Activated CD8-positive, alpha-beta memory T cell treated with anti-CD3 and anti-CD28 coated beads for 1 hour (primary cell): ENCODE measurements at places on chromosomes 7 and 10.

- DNase-seq = no peak
Measured at GRCh38 chr10:114427124-114427852, 23.0 kb upstream of the AFAP1L2 start.

DNA sequence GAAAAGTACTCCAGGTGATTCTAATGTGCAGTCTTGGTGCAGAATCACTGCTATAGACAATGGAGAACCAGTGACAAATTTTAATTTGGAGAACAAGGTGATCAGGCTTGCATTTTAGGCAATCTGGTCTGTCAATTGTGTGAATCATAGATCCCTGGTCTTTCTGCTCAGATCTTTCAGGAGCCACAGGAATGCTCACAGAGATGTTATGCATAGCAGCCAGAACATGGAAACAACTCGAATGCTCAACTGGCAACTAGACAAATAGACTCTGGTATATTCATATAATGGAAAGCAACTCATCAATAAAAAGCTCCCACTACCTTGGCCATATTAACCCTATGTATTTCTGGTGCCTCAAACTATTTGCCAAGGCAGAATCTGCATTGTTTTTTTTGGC is 209.1 kb downstream of the PHF14 start:
- DNase-seq = no peak

DNA sequence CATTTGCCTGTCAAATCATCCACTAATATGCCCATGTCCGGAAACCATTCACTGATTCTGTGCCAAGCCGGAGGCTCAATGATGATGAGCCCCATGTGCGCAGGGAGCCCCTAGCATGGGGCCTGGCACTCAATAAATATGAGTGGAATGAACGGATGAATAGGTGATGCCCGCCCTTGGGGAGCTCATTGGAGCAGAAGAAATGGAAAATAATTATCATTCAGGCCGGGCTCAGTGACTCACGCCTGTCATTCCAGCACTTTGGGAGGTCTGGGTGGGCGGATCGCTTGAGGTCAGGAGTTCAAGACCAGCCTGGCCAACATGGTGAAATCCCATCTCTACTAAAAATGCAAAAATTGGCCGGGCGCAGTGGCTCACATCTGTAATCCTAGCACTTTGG is 11.0 kb downstream of the RHBDD2 start:
- no peak for DNase-seq

DNA sequence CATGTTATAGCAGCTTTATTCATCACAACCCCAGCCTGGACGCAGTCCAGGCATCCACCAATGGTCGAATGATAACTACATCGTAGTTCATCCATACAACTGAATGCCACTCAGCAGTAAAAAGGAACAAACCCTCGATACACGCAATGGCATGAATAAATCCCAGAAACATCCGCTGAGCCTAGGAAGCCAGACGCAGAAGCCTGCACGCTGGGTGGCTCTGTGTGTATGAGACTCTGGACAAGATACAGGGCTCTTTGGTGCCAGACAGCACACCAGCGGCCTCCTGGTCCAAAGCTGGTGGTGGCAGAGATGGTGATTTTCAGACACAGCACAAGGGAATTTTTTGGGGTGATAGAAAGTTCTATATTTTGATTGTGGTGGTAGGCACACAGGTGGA is 10.0 kb upstream of the CRYGN start:
- no peak for DNase-seq

DNA sequence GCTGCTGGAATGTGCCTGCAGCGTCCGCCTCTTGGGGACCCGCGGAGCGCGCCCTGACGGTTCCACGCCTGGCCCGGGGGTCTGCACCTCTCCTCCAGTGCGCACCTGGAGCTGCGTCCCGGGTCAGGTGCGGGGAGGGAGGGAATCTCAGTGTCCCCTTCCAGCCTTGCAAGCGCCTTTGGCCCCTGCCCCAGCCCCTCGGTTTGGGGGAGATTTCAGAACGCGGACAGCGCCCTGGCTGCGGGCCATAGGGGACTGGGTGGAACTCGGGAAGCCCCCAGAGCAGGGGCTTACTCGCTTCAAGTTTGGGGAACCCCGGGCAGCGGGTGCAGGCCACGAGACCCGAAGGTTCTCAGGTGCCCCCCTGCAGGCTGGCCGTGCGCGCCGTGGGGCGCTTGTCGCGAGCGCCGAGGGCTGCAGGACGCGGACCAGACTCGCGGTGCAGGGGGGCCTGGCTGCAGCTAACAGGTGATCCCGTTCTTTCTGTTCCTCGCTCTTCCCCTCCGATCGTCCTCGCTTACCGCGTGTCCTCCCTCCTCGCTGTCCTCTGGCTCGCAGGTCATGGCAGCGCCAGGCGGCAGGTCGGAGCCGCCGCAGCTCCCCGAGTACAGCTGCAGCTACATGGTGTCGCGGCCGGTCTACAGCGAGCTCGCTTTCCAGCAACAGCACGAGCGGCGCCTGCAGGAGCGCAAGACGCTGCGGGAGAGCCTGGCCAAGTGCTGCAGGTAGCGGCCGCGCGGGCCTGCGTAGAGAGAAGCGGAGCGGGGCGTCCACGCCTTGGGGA is 645 bp downstream of the SLC26A4 start:
- DNase-seq = no peak

GRCh38 chr7:22231806-22232205 is 125.1 kb downstream of the RAPGEF5 start:
- no peak for DNase-seq

DNA sequence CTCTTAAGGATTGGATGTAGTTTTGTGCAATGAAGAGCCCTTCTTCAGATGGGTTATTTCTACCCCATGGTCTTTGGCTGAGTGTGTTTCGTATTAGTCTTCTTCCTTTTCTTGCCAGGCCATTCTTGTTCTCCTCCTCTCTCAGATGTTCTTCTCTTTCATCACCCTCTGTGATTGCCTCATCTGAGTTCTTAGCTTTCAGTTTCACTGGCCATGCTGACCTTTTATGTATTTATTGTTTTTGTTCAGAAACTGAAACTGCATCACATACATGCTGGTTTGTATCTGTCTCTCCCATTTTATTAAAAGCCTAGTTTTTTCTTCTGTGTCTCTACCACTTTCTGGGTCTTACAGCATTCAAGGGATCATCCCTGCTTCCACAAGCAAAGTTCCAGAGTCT is 21.7 kb upstream of the PCGF5 start:
- no peak for DNase-seq
